ENCODE measurements at places on chromosomes 11 and 22.

GRCh38 chr22:30574095-30574981 is at the start of gene GAL3ST1:
GAL3ST1 (minus strand) TSS chr22:30574665; CDS start chr22:30557392, 17,273 bp downstream.
- DNase-seq, result no peak

- peak; percentile 84 for DNase-seq
Measured at GRCh38 chr11:19868281-19868821, 155.7 kb downstream of the NAV2 start.

DNA sequence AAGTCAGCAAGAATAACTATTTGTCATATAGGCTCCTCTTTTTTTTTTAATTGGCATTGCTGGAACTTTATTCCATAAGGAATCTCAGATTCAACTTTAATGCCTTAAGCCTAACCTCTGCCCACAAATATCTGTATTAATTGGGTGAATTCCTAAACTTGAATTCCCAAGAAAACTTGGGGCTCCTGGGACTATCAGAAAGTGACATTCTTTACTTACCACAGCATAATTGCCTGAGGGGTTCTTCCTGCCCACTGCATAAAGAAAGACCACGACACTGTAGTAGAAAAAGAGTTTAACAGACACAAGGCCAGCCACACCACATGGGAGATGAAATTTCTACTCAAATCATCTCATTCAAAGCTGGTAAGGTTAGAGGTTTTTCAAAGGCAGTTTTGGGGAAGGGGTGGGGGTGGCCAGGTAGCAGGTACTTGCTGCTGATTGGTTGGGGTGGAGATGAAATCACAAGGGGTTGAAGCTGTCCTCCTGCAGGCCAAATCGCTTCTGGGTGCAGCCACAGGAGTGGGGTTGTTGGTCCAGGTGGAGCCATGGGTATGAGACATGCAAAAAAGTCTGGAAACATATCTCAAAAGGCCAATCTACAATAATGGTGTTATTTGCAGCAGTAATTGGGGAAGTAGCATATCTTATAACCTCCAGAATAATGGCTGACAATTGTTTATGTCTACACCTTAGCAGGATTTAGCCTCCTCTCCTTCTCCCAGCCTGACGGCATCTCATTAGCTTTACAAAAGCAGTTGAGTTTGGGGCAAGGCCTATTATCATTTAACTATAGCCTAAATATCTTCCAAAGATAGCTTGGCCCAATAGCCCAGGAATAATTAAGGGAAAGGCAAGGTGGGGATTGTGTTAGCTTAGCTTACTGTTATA is 4.8 kb upstream of the NLRP10 start:
- no peak for DNase-seq

DNA sequence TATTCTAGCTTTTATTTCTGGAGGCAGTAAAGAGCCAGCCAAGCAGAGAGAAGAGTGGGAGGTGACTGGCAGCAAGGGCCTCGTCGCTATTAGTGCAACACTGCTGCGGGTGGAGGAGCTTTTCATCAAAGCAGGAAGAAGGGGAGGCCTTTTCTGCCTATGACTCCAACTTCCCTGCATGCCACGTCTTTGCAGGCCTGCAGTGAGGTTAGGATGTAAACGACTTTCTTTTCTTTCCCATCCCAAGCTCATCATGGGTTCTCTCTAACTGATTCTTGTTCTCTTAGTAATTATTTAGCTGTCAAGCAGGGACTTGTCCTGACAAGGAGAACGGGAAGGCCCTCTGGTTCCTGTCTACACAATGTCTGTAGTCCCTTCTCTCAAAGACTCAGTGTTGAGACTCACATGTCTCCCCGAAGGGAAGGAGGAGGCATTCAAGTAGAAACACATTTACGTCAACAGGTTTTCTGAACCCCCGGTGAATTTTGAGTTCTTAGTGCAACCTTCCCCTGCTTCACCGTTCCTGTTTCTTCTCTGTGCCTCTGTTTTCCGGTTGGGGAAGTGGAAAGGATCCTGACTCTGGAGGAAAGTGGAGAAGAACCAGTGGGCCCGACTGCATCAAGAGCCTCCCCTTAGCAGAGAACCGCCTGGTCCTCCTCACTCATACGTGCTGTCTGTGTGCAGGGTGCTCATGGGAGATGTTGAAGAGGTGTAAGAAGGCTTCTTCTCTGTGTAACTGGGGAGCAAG is 56.9 kb downstream of the PACS1 start:
- peak; percentile 53 for DNase-seq

DNA sequence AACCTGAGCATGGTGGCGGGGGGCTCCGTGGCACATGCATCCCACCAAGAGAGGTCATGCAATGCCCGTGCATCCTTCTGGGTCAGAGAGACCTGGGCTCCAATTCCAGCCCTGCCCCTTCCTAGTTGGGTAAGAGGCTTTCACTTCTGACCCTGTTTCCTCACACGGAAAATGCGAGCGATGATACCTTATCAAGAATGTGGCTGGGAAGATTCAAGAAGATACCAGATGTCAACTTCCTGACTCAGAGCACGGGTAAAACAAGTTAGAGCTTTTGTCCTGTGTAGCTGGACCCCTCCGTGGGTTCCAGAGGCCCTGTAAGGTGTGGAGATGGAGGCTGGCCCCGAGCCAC is 8.7 kb upstream of the DGKZ start:
- DNase-seq, result no peak

- DNase-seq, result no peak
Measured at GRCh38 chr11:79525257-79525656, 84.4 kb upstream of the TENM4 start.

Data from NCI-H2029 (cell line).